GM04504 (cell line): ENCODE measurements at places on chromosomes 1 and 21.

GRCh38 chr21:25501462-25501861, 105.8 kb downstream of the MRPL39 start:
- DNase-seq, result no peak

DNA sequence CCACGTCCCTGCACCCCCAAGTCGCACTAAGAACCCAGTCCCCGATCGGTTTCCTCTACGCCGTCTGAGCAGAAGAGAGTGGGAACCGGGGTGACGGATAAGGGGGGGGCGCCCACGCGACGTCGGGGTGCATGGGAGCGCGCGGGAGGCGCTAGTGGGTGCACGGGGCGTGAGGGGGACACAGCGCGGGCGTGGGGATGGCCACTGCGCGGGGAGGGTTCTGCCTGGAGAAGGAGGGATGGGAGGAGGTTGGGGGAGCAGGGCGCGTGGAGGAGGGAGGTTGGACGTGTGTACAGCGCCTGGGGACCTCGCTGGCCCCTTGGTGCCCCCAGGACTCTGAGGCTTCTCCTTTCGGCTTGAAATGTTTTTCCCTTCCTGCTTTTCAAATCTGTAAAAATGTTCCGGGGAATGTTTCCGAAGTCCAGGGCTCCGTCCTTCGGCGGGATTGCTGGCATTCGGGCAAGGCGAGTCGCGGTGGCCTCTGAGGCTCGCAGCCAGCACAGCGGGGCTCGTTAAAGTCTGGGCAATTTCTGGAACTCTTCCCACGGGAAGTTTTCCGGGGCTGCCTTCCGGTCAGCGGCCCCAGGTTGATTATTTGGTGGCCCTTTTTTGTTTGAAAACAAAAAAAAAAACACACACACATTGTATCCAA, 13.1 kb downstream of the RNF220 start:
- no peak for DNase-seq

- DNase-seq, result no peak
Measured at GRCh38 chr1:238658763-238659162, 727.6 kb upstream of the CHRM3 start.

GRCh38 chr1:164611754-164612642, 53.0 kb downstream of the PBX1 start:
- DNase-seq, result no peak

GRCh38 chr21:31484219-31484618, 140.2 kb upstream of the TIAM1 start:
- DNase-seq, result no peak

- DNase-seq, result no peak
Measured at GRCh38 chr1:66300280-66300971, 233.5 kb upstream of the SGIP1 start.

- DNase-seq, result no peak
Measured at GRCh38 chr1:1270813-1271212, 2.8 kb downstream of the UBE2J2 start.

DNA sequence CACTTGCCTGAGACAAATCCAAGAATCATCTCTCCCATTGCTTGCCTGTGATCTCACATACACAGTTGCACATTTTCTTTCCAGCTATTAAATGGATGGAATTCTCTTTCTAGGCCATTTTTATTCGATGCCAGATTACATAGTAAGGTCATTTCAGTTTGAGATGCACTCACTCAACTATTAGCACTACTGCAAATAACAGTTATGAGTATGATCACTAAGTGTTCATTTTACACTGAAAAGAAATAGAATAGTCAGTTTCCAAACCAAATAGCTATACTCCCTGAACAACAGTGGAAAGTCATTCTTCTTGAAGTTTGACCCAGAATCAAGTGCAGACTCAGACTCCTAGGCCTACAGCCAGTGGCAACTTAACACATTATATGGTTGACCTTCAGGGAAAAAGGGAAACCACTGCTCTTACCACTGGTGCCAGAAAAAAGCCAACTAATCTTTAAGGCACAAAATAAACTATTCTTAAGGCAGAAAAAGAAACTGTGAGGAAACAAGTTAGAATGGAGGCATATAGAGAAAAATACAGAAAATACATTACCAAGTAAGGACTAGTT, 31.5 kb downstream of the WNT2B start:
- no peak for DNase-seq

DNA sequence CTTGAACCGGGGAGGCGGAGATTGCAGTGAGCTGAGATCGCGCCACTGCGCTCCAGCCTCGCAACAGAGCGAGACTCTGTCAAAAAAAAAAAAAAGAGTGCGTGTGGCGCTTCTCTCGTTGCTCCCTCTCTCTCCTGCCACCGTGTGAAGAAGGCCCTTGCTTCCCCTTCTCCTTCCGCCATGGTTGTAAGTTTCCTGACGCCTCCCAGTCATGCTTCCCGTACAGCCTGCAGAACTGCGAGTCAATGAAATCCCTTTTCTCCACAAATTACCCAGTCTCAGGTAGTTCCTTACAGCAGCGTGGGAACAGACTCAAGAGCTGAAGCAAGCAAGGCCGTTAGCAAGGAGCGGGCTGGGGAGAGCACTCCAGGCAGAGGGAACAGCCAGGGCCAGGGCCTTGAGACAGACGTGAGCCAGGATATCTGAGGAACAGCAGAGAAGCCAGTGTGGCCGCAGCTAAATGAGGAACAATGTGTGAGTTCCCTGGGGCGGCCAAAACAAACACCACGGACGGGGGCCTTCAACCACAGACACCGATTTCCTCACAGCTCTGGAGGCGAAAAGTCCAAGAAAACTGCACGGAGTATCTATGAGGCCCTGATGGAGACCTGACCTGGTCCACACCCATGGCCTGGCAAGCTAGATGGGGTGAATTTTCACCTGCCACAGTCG, 54.2 kb upstream of the ETS2 start:
- no peak for DNase-seq

DNA sequence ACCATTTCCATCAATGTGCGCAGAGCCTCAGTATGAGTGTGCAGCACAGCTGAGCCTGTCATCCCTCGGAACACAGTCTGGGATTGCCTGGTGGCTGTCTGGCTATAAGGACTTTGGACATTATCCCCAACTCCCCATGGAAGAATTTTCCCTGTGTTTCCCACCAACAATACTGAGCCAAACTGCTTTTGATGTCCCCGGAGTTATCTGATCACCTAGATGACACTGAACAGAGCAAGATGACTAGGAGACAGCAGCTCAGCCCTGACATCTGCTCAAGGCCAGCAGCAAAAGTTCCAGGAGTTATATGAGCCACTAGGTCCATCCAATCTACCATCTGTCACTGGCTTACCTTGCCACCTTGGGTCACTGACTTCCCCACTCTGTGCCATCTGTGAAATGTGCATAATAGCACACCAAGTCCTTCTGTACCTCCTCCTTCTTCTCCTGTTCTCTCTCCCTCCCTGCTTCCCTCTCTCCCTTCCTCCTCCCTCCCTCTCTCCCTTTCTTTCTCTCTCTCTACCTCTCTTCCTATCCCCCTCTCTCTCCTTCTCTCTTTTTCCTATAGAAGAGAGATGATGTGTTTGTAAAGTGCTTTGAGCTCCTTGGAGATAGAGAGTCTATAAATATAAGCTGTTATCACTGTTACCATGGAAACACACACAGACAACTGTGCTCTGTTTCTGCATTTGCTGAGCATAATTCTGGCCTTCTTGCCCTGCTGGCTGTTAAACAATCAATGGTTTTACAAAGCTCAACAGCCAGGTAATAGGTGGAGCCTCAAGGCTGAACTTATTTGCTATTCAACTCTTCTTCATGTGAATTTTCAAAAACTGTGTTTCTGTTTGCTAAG, 19.7 kb upstream of the ATP1B1 start:
- DNase-seq, result no peak

DNA sequence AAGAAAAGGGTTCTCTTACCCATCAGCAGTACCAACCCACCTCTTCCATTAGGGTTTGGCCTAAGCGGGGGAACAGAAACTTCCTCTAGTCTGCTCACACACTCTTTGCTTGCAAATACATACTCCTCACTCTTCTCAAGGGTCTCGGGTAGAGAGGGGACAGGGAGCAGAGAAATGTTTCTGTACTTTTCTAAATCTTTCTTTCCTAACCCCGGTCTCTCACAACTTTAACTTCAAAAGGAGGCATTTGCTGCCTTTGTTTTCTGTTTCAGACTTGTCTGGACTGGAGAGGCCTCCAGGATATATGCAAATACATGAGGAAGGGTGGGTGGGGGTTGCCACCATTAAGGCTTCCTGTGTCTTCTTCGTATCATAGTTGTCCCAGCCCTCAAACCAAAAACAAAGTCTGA, 10.5 kb upstream of the LAX1 start:
- no peak for DNase-seq

GRCh38 chr1:8134546-8135235, 108.6 kb upstream of the ERRFI1 start:
- no peak for DNase-seq

DNA sequence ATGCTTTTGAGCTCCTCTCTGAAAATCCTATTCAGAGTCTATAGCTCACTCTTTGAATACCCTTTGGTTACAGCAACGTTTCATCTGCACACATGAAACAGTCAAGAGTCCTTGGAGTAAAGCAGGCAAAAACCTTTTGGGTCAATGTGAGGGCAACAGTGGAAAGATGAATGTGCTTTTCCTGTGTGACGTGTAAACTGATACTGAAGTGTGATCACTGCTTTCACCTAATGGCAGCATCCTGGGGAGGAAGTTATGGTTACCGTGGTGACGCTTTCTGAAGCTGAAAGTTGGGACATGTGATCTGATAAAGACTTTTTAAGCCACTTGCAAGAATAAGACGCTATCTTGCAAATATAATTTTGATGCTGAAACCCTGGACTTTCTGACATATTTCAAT, 160.0 kb downstream of the SEC16B start:
- DNase-seq, result no peak

GRCh38 chr21:36698385-36698980, 432 bp upstream of the SIM2 start:
- DNase-seq, result no peak

DNA sequence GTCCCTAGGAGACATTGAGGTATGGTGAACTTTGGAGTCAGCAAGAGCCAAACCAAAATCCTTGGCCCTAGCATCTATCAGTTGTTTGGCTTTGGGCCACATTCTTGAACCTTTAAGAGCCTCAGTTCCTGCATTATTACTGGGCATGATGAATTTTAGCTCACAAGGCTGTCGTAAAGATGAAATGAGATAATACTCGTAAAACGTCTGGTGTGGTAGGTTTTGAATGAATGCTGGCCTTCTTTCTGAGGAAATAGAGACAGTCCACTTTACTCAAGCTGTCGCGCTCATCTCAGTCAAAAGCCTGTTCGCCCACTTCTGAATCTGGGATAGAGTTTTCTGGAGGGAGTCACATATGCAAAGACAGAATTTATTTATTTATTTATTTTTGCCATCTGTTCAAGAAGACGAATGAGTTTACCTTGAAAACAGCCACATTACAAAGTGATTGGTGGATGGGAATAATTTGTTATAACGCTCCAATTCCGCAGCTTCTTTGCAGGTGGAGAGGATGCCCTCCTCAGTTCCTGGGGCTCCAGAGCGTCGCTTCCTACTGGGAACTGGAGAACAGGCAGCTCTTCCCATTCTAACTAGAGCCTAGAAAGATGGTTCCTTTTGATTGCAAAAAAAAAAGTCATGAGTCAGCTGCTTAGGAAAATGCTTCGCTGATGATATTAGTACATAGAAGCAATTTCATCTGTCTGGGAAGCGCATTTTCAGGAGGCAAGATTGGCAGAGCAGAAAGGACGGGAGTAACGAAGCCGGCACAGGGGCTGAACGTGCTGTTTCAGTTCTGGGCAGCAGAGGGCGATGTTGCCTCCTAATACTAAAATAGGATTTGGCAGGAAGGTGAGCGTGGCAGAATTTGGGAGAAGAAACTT, 49.9 kb upstream of the CYP2J2 start:
- DNase-seq, result peak; percentile 21

GRCh38 chr1:48947761-48948537, 171.3 kb upstream of the BEND5 start:
- no peak for DNase-seq

DNA sequence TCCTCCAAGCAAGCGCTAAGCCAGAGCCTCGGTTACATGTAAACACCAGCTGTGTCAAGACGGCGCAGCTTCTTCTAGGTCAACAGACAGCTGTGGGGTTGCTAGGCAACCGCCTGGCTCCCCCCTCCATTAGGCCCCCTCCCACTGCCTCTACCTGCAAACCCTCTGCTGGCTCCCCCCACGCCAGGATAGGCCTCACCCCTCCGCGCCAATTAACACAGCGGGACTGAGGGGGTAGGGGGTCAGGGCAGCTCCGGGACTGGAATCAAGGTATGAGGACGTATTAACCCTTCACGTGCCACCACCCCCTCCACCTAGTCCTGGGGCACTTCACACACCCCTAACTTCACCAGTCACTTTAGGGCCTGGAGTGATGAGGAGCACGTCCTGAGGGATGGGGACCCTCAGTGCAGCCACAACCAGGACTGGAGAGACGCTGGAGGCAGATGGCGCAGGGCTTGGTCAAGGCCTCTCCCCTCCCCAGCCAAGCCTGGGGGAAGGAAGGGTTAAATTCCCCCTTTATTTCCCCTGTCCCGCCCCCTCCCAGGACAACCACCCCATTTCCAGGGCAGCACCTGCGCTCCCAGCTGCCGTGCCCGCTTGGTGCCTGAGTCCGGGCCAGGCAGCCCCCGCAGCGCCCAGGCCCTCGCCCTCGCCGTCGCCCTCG, 37.4 kb upstream of the WASF2 start:
- DNase-seq, result no peak

DNA sequence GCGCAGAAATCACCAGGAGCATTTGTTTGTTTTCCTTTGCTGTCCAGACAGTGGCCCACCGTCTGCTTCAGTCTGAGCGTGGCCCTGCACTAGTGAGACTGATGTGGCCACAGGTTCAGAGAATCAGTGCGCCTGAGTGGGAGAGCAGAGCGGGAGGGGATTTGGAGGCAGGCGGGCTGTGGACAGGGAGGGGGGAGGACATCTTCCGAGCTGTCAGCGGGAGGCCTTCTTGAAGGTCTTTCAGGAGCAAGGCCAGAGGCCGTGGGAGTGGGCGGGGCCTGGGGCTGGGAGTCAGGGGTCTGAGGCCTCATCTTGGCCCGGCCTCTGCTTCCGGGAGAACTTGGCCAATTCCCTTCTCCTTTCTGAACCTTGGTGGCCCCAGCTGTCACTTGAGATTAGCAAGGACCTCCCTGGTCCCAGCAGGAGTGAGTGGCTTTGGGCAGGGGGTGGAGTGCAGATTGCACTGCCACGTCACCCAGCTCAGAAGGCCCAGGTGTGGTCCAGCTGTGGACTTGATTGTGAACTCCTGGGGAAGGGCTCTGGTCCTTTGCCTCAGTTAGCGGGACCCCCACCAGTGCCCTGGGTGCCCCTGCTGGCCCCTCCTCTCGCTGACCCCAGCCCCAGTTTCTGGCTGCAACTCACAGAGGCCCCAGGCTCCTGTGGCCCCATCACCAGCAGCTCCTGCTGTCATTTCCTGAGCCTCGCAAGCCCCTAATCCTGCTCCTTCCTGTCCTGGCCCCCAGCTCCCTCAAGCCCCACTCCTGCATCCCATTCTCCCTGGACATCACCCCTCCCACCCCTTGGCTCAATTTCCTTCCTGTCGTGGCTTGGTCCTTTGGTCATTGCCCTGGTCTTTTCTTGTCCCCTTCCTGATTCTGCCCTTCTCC, 8.4 kb downstream of the TNFRSF1B start:
- no peak for DNase-seq

GRCh38 chr1:4317207-4317606, 337.2 kb upstream of the AJAP1 start:
- DNase-seq, result no peak

GRCh38 chr1:12047120-12047876, 15.8 kb upstream of the TNFRSF8 start:
- DNase-seq, result no peak
